ENCODE measurements at places on chromosomes 13 and 19. TPM values are rescaled to one million over a fixed set of nuclear protein-coding genes. Genes with fewer than 3 reads are reported as not detected.

Gene F2RL3
- 7.0 TPM for total RNA-seq

Gene ZNF304
- 6.0 TPM for total RNA-seq

Gene OR7D2
- not detected for total RNA-seq

Gene FRY
- total RNA-seq: 86.0 TPM
